ENCODE measurements at places on chromosomes 2 and 18.
A peak's percentile ranks its signal among the peaks of the same experiment; 100 is the strongest.

DNA sequence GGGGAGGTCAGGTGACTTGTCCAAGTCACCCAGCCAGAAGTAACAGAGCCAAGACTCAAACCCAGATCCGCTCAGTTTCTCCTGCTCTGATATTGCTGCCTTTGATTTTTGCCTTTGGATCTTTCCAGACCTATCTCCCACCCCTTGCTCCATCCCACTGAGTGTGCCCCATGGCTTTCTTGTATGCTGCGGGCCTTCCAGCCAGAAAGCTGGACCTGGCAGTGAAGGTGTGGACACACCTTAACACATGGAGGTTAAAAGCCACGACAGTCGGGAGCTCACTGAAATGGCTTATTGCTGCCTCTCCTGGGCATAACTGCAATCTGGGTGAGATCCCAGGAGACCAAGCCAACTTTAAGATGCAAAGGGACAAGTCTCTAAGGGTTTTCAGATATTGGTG lies 86.7 kb downstream of the LONRF2 start:
- no peak for DNase-seq

DNA sequence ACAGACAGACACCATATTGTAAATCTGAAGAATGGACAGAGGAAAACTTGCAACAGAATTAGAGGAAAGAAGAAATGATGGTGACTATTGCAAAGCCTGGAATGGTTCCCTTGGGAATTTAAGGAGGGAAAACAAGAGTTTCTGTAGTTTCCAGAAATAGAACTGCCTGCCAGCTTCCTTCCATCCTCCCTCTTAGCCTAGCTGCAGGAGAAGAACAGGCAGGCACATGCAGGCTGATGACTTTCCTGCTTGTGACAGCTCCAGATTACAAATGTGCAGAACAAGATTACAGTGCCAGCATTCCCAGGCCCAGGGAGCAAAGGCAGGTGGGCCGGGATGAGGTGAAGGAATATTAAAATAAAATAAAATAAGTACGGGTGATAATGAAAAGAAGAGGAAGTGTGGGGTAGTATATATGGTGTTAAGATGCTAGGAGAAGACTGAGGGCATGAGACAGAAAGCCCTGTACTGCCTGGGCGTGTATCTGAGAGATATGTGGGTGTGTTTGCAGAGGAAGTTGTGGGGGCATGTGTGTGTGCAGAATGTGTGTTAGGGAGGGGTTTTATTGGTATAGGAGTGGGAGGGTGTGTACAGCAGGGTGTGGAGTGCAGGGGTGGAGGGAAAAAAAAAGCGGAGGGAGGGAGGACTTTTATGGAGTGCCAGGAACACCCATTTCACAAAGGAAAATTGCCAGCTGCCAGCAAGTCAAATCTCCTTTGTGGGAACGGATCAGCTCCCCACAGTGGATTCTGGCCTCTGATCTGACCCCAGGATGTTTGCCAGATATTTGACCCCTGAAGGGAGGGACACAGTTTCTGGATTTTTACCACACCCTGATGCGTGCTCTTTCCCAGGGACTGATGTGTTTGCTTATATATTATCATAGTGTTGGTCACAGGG lies 43.9 kb upstream of the NEMP2 start:
- peak; percentile 4 for DNase-seq

DNA sequence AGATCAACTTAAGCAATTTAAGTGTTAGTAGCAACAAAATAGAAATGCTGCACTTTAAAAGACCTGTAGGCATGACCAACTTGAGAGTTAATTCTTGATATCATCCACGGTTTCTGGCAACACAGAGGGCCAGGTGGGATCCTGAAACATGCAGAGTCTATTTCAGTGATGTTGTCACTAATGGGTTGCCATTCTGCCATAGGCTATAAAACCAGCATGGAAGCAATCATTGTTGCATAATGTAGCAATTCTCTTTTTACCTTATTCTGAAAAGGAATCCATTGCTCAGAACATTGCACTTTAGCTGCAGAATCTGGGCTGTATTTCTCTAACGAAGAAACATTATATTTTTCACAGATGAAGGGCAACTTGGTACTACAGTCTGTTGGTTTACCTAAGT lies 53.9 kb upstream of the CD302 start:
- no peak for DNase-seq

DNA sequence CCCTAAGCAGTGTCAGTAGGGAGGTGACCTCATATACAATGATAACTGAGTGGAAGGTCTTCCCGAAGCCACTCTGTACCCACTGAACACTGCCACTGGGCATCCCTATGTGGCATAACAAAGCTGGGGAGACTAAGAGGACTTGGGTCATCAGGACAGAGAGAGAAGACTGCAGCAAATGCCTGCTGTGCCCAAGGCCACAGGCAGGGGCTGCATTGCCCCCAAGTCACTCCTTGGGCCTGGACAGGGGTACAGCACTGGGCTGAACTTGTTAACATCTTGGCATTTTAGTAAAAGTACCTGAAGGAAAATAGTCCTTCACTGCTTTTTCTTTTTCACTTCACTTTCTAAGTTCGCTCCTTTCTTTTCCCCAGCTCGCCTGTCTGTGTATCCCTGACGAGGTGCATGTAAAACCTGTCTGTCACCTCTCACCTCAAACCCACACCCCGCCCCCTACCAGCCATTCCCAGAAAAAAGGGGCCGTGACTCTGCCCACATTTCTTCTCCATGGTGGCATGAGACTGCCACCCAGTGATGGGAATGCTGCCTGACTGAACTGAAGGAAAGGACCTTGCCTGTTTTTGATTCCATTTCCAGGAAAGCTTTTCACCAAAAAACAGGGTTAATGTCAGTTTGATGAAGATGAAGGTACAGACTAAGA lies 62.9 kb downstream of the MTHFD2 start:
- DNase-seq, result no peak

- no peak for DNase-seq
Measured at GRCh38 chr2:39124746-39125057, 3.9 kb upstream of the SOS1 start.

GRCh38 chr2:222042666-222043065 lies 256.1 kb downstream of the PAX3 start:
- DNase-seq, result no peak

Measured in NCI-H1092 (cell line).